ENCODE measurements at places on chromosomes 6 and 20.

DNA sequence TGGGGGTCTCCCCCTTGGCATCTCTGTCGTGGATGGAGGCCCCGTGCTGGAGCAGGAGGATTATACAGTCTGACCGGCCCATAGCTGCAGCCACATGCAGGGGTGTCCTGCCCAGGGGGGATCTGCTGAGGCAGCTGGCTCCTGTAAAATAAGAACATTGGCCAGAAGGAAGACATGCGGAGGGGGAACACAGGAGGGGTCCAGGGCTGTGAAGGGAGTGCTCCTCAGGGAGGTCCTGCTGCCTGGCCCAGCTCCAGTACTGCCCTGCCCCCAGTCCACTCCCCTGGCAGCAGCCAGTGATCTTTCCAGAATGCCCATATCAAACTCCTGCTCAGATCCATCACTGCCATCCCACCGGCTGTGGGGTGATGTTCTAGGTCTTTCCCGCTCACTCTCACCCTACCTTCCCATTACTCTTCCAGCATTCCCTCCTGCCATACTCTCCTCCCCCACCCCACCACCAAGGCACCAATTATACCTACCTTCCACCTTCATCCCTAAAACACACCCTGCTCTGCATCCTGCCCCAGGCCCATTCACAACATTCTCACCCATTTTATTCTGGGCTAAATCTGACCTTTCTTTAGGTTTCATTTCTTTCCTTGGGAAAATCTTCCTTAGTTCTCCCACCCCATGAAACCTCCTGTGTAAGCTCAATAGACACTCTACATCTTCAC lies 9.7 kb downstream of the ANKRD60 start:
- DNase-seq = no peak

DNA sequence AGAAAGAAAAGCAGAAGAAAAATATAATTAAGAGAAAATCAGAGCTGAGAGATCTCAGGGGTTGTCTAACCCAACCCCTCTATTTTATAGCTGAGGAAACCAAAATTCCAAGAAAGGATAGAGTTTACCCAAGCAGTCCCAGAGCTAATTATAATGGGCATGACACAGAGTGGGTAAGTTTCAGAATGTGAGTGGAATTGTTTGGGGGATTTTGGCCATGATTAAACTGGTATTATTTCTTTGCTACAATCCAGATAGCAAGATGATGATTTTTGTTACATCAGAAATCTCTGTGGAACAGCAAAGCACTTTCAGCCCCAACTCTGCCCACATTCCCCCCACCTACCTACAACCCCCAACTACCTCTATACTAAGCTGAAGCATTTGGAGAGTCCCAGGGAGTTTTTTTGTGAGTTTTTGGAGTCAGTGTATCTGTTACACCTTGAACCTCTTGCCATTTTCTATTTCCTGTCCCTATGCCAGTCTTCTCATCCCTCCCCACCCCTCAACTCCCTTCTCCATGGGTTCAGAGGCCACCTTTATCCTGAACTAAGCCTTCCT lies 24.7 kb downstream of the POFUT1 start:
- DNase-seq = no peak

- no peak for DNase-seq
Measured at GRCh38 chr6:136024711-136025110, 173.2 kb downstream of the PDE7B start.

DNA sequence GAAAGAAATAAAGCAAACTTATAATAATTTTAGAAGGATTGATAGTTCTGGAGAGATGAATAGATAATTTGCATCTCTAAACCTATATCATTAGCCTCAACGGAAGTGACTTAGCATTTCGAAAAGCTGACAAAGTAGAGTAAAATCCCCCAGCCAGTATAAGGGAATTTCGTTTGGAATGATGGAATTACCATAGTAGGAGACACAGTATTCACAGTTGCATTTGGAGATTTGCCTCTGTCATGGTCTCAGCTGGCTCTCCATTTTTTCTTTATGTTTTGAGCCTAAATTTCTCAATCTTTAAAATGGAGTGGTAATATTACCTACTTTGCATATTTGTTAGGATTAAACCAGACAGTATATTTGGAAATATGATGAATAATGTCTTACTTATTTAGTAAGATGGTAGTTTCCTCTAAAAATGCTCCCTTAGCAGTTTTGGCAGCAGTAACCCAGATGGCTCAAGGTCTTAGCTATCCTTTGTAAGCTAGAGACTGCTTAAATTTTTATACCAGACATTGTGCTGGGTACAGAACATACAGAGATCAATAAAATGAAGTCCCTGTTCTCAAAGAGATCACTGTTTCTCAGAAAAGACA lies 58.2 kb downstream of the SMAP1 start:
- DNase-seq = no peak

- no peak for DNase-seq
Measured at GRCh38 chr6:11224252-11224965, 8.1 kb downstream of the NEDD9 start.

GRCh38 chr20:6732001-6732447 lies 35.5 kb upstream of the BMP2 start:
- DNase-seq = no peak

DNA sequence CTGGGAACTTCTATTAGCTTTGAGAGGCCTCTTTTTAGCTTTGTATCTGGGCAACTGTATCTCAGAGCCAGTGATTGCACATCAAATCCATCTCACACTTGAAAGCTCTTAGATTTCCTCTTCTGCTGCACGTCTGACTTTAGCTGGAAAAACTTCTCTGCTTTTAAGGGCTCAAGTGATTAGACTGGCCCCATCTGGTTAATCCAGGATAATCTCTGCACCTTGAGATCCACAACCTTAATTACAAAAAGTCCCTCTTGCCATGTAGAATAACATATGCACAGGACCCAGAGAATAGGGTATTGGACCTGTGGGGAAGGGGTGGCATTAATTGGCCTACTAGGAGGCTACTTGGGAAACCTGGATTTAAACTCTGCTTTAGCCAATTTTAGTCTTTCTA lies 24.2 kb downstream of the KLHL31 start:
- DNase-seq = no peak

GRCh38 chr6:501891-502601 lies 110.5 kb downstream of the IRF4 start:
- no peak for DNase-seq

- DNase-seq = no peak
Measured at GRCh38 chr6:115947966-115948541, 112.6 kb downstream of the FRK start.

GRCh38 chr6:81767163-81767891 lies 14.8 kb upstream of the TENT5A start:
- DNase-seq = no peak

GRCh38 chr20:57594092-57594951 lies 25.9 kb downstream of the ZBP1 start:
- DNase-seq = peak; percentile 57

- no peak for DNase-seq
Measured at GRCh38 chr20:40805592-40805991, 116.6 kb upstream of the MAFB start.

GRCh38 chr6:149306967-149307366 lies 10.5 kb upstream of the TAB2 start:
- no peak for DNase-seq

GRCh38 chr6:116406678-116407345 lies 36.1 kb downstream of the DSE start:
- no peak for DNase-seq

DNA sequence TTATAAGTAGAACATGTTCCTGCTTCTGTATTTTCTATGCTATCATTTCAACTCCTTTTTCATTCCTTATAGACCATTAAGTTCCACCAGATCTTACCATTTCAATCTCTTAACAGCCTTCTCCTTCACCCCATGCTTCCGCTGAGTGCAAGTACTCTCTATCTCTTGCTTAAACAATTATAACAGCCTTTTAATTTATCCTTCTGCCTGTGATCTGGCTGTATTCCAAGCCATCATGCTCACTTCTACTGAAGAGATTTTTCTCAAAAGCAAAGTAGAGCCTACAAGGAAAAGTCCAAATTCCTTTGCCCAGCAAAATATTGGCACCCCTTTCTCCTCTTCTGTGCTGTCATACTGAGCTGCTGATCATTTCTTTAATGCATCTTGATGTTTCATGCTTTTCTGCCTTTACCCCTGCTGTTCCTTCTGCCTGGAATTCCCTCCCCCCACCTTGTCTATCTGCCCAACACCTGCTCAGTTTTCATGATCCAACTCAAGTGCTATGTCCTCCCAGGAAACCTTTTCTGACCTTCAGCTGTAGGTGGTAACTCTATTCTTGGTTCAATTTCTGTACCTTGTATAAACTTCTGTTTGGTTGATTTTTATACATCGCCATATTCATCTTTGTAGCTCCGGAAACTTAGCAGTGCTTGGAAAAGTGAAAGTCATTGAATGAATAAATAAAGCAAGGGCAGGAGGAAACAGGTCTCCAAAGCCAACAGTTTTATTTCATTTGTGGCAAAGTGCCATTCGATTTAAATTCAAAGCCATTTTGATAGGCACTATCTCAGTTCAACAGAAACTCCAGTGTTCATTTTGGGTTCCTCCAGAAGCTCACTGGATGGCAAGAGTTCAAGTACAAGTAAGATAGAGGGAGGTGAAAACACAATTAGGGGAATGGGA lies 10.5 kb upstream of the BMP2 start:
- no peak for DNase-seq

DNA sequence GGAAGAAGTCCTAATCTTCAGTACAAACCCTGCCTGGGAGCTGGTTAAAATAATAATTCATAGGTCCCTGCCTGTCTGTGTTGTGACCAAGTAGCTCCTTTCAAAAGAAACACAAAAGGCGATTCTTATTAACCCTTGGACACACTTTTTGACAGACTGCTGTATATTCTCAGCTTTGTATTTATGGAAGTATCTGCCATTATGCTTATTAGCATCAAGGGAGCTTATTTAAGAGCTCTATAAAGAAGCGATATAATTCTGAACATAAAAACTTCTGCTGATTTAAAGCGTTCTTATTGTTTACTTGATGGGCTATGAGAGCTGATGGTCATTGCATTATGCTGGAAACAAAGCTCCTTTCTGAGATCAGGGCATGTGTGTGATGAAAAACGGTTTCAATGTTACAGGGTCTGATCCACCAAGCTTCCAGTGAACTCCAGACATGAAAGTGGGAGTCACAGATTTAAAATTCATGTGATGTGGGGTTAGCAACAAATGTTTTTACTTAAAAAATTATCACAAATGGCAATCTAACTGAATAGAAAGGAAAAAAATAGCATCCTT lies 181.8 kb upstream of the PDE10A start:
- DNase-seq = no peak

GRCh38 chr6:50966532-50966931 lies 147.9 kb downstream of the TFAP2B start:
- no peak for DNase-seq

- no peak for DNase-seq
Measured at GRCh38 chr6:144661116-144661806, 376.1 kb downstream of the UTRN start.

DNA sequence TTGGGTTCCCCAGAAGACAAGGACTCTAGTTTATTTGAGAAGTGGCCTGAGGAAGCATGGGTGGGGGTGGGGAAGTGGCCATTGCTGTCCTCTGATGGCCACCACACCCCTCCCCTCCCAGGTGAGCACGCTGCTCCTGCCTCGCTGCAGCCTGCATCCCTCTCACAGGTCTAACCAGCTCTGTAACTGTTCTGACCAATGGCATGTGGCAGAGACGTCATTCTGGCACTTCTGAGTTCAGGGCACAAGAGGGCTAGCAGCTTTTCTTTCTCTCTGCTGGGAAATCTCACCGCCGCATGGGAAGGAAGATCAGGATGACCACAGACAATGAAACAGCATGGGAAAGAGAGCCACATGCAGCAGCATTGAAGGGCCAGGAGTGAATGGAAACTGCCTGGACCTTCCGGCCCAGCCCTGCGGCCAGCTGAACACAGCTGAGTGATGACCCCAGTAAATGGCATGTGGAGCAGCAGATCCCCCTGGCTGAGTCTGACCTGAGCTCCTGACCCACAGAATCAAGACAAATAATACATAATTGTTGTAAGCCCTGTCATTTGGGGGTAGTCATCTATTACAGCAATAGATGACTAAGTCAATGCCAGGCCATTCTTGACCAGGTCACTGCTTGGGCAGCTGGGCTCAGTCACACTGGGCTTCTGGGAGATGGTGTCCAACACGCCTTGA lies 179.8 kb downstream of the LINC00237 start:
- no peak for DNase-seq

DNA sequence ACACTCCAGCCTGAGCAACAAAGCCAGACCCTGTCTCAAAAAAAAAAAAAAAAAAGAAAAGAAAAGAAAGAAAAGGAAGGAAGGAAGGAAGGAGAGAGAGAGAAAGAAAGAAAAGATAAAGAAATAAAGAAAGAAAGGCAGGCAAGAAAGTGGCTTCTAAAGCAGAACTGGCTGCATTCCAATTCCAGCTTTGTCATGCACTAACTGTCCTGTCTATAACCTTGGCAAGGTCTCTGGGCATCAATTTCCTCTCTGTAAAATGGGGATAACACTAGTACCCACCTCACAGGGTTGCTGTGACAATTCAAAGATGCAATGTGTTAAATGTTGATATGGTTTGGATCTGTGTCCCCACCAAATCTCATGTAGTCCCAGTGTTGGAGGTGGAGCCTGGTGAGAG lies 28.0 kb downstream of the RING1 start:
- DNase-seq = no peak

DNA sequence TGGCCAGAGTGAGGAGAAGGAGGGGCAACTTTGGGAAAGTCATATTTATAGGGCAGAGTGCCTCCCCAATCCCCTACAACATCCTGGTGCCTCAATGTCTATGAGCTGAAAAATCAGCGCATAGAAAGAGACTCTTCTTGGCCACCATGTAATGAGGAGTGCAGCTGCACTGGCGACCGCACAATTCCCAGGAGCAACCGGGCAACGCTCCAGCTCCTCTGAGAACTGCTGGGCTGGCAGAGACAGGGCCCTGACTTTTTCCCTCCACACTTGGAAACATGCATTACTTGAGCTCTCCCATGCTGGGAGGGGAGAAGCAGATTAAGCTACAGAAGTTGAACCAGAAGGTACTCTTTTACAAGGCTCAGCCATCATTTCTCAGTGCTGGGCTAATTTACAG lies 31.4 kb upstream of the MARCKS start:
- peak; percentile 89 for DNase-seq

DNA sequence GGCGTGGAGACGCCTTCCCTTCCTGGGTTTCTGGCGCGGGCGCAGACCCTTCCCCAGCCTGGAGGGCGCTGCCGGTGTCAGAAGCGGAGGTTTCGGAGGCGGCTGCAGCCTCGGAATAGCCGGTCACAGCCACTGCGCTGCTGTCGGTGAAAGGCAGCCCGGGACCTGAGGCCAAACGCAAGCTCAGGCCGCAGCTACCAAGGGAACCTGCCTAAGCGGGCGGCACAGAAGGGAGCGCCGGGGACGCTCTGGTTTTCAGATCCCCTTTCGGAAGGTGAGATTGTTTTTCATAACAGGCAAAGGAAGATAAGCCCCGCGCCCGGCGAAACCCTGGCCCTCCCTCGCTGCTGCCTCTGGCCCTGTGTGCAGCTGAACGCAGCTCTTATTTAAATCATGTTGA lies 116.5 kb downstream of the FAM120B start:
- no peak for DNase-seq

DNA sequence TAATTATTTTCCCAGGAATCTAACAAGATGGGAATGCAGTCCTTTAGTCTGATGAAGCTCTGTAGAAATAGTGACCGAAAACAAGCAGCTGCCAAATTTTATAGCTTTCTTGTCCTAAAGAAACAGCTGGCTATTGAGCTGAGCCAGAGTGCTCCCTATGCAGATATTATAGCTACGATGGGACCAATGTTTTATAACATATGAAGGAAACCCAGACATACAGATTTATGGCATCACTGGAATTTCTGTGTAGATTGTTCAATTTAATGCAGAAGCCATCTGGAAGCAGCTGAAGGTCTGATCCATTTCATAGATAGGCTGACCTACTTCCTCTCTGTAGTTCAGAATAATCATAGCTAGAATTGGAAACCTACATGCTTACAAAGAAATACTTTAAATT lies 11.8 kb upstream of the SNPH start:
- DNase-seq = no peak
